ENCODE measurements at places on chromosomes 2 and 18.

GRCh38 chr2:60973705-60974104 lies 43.8 kb upstream of the PEX13 start:
- no peaks in the 10 kb centered on the region for H3K27me3 ChIP-seq
- no peak for DNase-seq
- no peak overlapping the region for H3K27ac ChIP-seq

- no peak overlapping the region for H3K4me3 ChIP-seq
- DNase-seq = no peak
- no peak overlapping the region for H3K27ac ChIP-seq
- H3K36me3 ChIP-seq = no peaks in the 10 kb centered on the region
- H3K27me3 ChIP-seq = no peaks in the 10 kb centered on the region
Measured at GRCh38 chr2:15851076-15851693, 89.2 kb upstream of the MYCN start.

- H3K4me1 ChIP-seq = no peaks in the 10 kb centered on the region
- H3K4me3 ChIP-seq = no peak overlapping the region
- no peak overlapping the region for H3K27ac ChIP-seq
- H3K27me3 ChIP-seq = no peaks in the 10 kb centered on the region
- DNase-seq = no peak
- H3K36me3 ChIP-seq = no peaks in the 10 kb centered on the region
Measured at GRCh38 chr2:12271589-12271984, 445.1 kb upstream of the TRIB2 start.

DNA sequence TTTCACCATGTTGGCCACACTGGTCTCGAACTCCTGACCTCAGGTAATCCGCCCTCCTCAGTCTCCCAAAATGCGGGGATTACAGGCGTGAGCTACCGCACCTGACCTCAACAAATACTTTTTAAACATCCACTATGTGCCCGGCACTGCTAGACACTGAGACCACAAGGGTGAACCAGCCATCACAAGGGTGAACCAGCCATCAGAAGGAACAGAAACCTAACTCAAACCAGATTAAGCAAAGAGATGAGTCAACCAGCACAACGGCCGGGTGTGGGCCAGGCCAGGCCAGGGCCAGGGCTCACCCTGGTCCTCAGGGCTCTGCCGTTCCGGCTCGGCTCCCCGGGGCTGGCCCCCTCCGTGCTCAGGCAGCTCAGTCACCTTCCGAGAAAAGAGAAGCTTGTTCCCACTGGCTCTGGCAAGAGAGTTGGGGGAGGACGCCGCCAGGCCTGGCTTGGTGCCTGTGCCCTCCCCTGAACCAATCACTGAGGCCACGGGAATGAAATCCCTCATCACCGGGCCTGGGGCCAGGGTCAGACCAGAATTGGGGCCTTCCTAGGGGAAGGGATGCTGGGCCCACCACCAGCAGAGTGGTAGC lies 4.4 kb downstream of the TEX44 start:
- H3K36me3 ChIP-seq = no peaks in the 10 kb centered on the region
- H3K4me3 ChIP-seq = no peak overlapping the region
- peak; percentile 32 for DNase-seq
- H3K27me3 ChIP-seq = no peaks in the 10 kb centered on the region
- peak overlapping the region; percentile 55 for H3K27ac ChIP-seq

DNA sequence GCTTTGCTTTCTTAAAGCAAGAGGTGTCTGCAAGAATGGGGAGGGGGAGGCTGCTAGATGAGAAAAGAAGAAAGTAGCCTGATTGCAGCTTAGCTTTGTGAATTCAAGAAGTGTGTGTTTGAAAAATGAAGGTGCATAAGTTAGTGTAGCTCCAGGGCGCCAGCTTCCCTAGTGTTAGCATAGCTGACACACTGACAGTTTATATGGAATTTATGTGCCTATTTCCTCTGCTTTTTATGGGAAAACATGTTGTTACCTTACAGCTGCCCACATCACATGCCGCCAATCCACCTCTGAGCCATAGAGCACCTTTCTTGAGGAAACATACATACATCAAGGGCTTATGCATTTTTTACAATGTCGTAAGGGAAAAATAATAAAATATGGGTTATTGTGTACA lies 536.4 kb upstream of the PIK3C3 start:
- no peak overlapping the region for H3K27ac ChIP-seq
- H3K4me3 ChIP-seq = no peak overlapping the region
- no peaks in the 10 kb centered on the region for H3K36me3 ChIP-seq
- H3K4me1 ChIP-seq = no peaks in the 10 kb centered on the region
- no peaks in the 10 kb centered on the region for H3K27me3 ChIP-seq

- no peaks in the 10 kb centered on the region for H3K27me3 ChIP-seq
- H3K36me3 ChIP-seq = no peaks in the 10 kb centered on the region
- DNase-seq = no peak
Measured at GRCh38 chr2:134539981-134540380, 178.8 kb downstream of the TMEM163 start.

- H3K27ac ChIP-seq = peak overlapping the region; percentile 74
- no peak for DNase-seq
- peak overlapping the region; percentile 8 for H3K4me3 ChIP-seq
- no peaks in the 10 kb centered on the region for H3K4me1 ChIP-seq
- H3K27me3 ChIP-seq = no peaks in the 10 kb centered on the region
- H3K36me3 ChIP-seq = no peaks in the 10 kb centered on the region
Measured at GRCh38 chr2:238811759-238812158, 36.1 kb upstream of the TWIST2 start.

- H3K27ac ChIP-seq = no peak overlapping the region
- H3K4me3 ChIP-seq = peak overlapping the region; percentile 53
- peaks cover 6% of the 10 kb centered on the region for H3K27me3 ChIP-seq
- no peak for DNase-seq
- no peaks in the 10 kb centered on the region for H3K4me1 ChIP-seq
Measured at GRCh38 chr2:73285159-73285739, 971 bp upstream of the FBXO41 start.

- no peaks in the 10 kb centered on the region for H3K36me3 ChIP-seq
- no peak overlapping the region for H3K4me3 ChIP-seq
- H3K27ac ChIP-seq = no peak overlapping the region
- H3K27me3 ChIP-seq = no peaks in the 10 kb centered on the region
Measured at GRCh38 chr2:112110966-112111365, 27.2 kb upstream of the FBLN7 start.

- no peaks in the 10 kb centered on the region for H3K27me3 ChIP-seq
- no peak for DNase-seq
- H3K36me3 ChIP-seq = no peaks in the 10 kb centered on the region
- H3K4me1 ChIP-seq = no peaks in the 10 kb centered on the region
- no peak overlapping the region for H3K4me3 ChIP-seq
Measured at GRCh38 chr18:46035696-46036680, 36.1 kb downstream of the PSTPIP2 start.

DNA sequence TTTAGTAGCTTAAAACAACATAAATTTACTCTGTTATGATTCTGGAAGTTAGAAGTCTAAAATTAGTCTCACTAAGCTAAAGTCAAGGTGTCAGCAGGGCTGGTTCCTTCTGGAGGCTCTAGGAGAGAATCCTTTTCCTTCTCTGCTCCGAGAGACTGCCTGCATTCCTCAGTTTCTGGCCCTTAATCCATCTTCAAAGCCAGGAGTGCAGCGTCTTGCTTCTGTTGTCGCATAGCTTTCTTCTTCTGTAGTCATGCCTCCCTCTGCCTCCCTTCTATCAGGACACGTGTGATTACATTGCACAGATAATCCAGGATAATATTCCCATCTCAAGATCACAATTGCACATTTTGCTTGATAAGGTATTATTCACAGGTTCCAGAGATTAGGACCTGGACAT lies 35.1 kb downstream of the DAPL1 start:
- DNase-seq = no peak
- no peak overlapping the region for H3K4me3 ChIP-seq
- H3K36me3 ChIP-seq = no peaks in the 10 kb centered on the region
- no peak overlapping the region for H3K27ac ChIP-seq

- H3K4me1 ChIP-seq = no peaks in the 10 kb centered on the region
- H3K27ac ChIP-seq = no peak overlapping the region
- no peaks in the 10 kb centered on the region for H3K27me3 ChIP-seq
- DNase-seq = no peak
- no peak overlapping the region for H3K4me3 ChIP-seq
Measured at GRCh38 chr2:135947483-135947882, 37.9 kb downstream of the DARS1 start.

DNA sequence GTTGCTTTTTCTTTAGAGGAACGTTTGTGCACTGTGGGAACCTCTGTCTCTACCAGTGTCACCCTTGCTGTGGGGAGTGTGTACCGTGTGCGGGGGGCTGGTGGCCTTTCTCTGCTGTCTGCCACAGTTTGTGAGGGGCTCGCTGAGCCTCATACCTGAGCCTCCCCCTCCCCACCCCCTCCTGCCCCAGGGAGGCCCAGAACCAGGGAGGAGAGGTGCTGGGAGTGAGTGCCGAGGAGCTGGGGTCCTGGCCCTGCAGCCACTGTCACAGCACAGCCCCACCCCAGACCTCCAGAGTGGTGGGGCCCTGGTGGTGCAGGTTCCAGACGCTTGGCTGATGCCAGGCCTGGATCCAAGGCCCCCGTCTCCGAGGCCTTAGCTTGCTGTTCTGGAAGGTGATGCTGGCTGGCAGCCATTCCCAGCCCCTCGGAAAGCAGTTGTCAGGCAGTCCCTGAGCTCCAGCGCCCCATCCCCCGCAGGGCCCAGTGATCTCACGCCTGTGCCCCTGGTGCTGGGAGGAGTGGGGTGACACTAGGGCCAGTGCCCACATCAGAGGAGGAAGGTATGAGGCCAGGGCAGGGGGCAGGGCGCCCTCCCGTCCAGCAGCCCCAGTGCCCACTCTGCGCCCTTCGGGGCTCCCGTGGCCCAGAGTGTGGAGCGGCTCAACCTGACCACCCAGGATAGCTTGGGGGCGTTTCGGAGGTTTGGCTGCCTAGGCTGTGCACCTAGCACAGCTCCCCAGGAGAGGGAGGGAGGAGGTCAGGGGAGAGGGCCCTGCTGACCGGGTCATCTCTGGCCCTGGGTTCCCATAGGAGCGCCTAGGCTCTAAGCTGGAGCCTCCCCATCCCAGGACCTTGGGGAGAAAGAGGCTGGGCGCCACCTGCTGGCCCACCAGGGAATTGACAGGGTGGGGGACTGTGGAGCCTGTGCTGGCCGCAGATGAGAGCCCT lies 53.0 kb upstream of the ALPP start:
- DNase-seq = peak; percentile 45
- H3K4me1 ChIP-seq = no peaks in the 10 kb centered on the region
- no peak overlapping the region for H3K27ac ChIP-seq

GRCh38 chr18:33116376-33116775 lies 324.1 kb downstream of the CCDC178 start:
- H3K27me3 ChIP-seq = no peaks in the 10 kb centered on the region
- H3K4me3 ChIP-seq = no peak overlapping the region
- no peaks in the 10 kb centered on the region for H3K4me1 ChIP-seq
- H3K36me3 ChIP-seq = no peaks in the 10 kb centered on the region

GRCh38 chr2:126915903-126916302 lies 17.2 kb downstream of the TEX51 start:
- no peaks in the 10 kb centered on the region for H3K4me1 ChIP-seq
- H3K27me3 ChIP-seq = no peaks in the 10 kb centered on the region
- no peak overlapping the region for H3K4me3 ChIP-seq
- H3K27ac ChIP-seq = no peak overlapping the region

DNA sequence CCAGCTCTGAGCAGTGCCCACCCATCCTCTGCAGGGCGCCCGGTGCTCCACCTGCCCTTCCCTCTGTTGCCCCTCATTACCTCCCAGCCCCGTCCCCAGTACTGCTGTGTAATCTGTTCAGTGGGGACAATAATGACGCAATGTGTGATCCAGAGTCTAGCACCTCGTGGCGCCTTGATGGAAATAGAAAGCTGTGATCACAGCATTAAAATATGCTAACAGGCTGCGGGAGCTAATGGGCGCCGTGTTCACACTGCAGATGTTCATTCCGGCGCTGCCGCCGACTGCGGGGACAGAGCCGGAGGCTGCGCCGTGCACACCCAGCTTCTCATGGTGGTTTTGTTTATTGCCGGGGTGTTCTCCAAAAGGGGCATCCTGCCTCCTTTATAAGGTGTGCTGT lies 235.2 kb downstream of the LDLRAD4 start:
- H3K27ac ChIP-seq = no peak overlapping the region
- no peaks in the 10 kb centered on the region for H3K4me1 ChIP-seq
- no peak overlapping the region for H3K4me3 ChIP-seq
- no peak for DNase-seq
- H3K36me3 ChIP-seq = no peaks in the 10 kb centered on the region

DNA sequence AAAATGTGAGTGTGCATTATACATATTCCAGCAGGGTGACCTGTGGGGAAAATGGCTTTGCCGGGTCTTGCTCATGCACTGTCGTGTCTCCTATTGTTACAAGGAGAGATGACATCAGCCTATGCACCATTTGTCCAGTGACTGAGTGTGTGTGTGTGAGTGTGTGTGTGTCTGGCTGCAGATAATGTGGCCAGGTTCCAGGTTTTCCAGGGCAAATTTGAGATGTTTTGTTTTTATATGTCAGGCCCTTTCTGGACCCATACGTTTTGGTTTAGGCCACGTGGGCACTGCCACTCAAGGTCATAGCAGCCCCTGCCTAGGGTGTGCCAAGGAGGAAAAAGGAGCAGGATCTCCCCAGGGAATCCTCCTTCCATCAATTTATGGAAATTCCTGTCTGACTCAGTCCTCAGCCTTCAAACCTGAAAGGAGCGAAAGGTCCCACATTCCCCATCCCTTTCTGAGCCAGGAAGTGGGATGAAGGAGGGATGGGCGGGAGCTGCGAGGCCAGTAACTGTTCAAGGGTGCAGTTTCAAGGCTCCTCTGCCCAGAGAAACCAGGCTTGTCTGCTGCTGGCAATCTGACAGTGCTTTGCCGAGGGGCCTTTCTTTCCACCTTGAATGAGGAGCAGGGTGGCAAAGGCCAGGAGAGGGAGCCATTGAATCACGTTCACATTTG lies 93.0 kb upstream of the SMAD2 start:
- DNase-seq = peak; percentile 83
- H3K4me1 ChIP-seq = no peaks in the 10 kb centered on the region
- no peaks in the 10 kb centered on the region for H3K36me3 ChIP-seq
- H3K4me3 ChIP-seq = no peak overlapping the region

DNA sequence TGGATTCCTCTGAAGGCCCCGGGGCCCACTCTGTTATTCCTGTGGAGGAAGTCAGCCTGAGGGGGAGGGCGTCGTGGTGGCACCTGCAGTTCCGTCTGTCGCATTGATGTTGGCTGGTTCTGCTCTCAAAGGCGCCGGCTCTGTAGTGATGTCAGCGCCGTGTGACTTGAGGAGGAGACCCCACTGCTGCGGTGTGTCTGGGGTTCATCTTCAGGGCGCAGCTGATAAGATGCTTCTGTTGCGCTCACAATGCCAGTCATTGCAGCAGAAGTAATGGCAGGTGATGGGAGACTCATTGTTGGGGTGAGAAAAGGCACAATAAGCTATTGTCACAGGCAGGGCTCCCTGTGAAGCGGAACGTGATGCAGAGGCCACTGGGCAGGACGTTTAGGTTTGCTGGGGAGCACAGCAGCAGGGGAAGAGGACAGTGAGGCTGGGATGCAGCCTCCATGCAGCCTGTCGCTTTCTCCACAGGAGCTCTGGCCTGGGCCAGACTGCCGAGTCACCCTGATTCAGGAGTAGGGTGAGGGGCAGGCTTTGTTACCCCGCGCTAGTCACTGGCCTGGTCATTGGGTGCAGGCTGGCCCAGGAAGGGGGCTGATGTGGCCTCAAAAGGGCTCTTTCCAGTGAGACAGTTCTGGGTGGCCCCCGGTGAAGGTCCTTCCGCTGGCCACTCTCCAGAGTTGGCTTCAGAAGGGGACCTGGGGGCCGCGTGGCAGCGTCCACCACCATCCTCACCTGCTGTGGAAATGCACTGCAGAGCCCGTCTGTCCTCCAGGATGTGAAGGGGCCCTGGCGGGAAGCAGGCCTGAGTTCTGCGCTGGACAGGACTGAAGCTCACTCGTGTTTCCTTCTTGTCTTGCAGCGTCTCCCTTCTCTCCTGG lies 42.9 kb downstream of the SH3BP4 start:
- DNase-seq = no peak
- H3K27me3 ChIP-seq = no peaks in the 10 kb centered on the region
- no peaks in the 10 kb centered on the region for H3K36me3 ChIP-seq
- no peak overlapping the region for H3K4me3 ChIP-seq
- H3K4me1 ChIP-seq = peaks cover 3% of the 10 kb centered on the region
- peak overlapping the region; percentile 45 for H3K27ac ChIP-seq
